ENCODE measurements at places on chromosomes 2 and 18.

DNA sequence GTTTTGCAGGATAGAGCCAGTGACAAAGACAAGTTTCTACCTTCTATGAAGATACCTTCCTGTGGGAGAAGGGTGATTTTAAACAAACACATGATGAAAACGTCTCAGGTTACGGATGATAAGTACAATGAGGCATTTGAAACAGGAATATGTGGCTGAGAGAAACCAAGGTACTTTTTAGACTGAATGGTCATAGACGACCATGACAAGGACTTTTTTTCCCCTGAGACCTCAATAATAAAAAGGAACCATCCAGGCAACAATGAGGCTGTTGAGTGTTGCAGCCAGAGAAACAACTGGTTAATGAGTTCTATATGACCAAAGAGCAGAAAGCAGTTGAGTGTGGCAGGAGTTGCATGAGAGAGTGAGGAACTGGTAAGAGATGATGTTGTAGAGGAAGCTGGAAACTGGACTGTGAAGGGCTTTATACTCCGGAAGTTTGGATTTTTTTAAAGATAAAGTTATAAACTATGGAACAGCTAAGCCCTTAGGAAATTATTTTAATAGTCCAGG is 306.1 kb upstream of the CYRIA start:
- no peak for DNase-seq

- DNase-seq = peak; percentile 39
Observed at GRCh38 chr18:49094136-49094535, 143.4 kb upstream of the SMAD7 start.

DNA sequence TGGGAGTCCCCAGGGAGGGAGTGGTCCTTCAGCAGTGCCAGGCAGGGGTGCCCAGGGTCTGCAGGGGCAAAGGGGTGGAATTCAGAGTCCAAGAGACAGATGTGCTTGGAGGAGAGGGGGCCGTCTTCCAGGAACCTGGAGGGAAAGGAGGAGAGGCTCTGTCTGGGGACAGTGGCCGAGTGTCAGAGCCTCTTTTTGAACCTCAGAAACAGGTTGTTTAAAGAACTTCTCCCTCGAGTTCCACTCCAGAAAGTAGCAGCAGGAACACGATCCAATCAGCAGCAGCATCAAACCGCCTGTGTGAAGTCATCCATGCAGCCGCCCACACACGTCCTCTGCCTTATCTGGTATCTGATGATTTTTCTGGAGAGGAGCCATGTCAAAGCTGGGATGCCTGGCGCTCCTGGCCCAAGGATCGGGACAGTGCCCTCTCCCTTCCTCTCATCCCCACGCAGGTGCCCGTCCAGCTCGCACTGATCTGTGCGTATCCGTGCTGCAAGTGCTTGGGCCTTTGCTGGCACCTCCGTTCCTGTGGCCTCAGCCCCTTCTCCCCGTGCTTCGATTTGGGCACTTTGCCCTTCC is 205.1 kb downstream of the NDUFA10 start:
- no peak for DNase-seq

GRCh38 chr18:45275367-45276113 is 339.7 kb upstream of the SLC14A2 start:
- DNase-seq = peak; percentile 28

GRCh38 chr2:141021611-141022010 is 1109.2 kb downstream of the LRP1B start:
- no peak for DNase-seq

DNA sequence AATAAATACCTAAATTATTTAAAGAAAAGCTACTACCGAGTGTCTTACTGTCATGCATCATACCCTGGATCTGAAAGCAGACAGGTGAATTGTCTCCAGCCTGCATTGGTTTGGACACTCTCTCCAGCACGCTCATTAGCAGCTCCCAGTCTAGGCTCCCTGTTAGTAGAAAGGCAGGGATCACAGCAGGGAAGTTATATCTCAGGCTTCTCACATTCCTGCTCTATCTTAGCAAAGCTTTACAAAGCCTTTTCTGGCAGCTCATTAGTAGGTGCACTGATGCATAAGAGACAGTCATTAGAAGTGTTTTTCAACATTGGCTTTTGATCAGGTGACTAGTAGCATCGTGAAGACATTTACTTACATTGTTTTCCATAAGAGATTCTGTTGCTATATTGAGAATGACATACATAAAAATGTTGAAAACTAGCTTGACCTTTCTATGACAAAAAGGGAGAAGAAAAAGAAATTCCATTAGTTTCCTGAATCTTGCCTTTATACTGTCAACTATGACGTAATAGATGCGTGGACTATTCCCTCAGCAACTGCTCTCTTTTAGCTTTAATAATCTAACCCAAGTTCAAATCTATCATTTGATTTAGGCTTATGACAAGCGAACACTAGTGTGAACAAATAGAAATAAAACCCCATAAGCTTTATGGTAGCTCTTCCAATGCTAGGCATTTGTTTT is 408.7 kb upstream of the KCNH7 start:
- DNase-seq = no peak

GRCh38 chr2:207151048-207151447 is 14.7 kb downstream of the KLF7 start:
- no peak for DNase-seq

DNA sequence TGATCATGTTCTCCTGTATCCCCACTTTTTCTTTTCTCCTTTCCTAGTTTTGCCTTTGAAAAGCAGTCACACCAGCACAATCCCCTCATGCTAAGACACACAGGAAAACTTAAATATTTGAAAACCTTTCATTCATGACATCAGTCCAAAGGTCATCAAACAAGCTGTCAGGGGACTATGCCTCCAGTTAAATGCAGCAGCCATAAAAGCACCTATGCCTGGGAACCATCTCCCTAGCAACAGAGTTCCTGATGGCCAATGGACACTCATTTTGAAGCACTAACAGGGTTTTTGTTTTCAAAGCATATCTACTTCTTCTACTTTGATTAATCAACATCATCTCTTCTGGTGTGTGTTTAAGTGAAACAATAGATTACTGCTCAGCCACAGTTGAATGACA is 286.4 kb upstream of the PARD3B start:
- DNase-seq = no peak

- no peak for DNase-seq
Observed at GRCh38 chr18:48582946-48583345, 44.1 kb downstream of the CTIF start.

GRCh38 chr2:61471905-61472805 is 1.3 kb upstream of the USP34 start:
- no peak for DNase-seq

All from fibroblast of skin of right quadriceps (primary cell).